ENCODE measurements at places on chromosomes 2 and 18.

DNA sequence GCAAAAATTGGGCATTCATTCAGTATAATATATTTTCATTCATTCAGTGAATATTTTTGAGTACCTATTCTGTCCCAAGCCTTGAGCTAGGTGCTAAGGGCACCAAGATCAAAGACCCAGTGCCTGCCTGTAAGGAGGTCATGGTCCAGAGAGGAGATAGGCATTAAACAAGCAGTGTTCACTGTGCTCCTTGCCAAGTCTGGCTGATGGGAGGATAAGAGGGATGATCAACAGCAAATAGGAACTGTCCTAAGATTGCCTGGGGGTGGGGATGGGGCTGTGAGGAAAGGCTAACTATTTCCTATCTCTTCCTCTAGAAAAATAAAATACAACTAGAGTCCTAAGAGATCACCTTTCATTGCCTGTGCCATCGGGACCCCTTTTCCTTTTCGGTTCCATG lies 60.4 kb downstream of the SETBP1 start:
- DNase-seq: no peak

- DNase-seq: no peak
These were observed 324.1 kb upstream of the TCF4 start for GRCh38 chr18:55912071-55912470.

DNA sequence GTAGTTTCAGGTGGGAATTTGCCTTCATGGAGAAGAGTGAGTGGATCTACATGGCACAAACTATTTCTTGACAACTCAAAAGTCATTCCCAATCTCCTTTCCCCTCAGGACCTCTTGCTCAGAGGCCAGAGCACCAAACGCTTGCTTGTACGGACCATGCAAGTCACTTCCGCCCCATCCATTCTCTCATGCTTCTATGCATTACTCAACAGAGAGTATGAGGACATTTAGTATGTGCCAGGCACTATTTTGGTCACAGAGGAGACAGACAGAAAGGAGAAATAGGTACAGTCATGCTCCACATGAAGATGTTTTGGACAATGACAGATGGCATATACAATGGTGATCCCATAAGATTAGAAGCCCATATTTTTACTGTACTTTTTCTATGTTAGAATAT lies 117.5 kb downstream of the ACTR3 start:
- DNase-seq: no peak

DNA sequence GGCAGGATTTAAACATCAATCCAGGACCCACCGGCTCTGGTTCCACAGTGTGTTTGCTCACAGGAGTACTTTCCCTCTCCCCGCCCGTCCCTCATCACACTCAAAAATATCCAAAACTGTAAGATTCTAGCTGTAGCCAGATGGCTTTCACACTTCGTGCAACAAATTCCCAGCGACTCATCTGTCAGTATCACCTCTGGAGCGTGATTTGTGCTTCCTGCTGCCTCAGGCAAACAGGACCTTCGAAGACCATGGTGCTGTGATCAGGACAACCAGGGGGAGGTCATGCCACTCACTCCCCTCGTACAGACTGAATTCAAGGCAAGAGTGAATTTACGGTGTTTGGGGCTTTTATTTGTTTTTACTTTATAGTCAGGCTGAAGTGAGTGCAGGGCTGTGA lies 154.5 kb upstream of the PID1 start:
- DNase-seq: no peak

DNA sequence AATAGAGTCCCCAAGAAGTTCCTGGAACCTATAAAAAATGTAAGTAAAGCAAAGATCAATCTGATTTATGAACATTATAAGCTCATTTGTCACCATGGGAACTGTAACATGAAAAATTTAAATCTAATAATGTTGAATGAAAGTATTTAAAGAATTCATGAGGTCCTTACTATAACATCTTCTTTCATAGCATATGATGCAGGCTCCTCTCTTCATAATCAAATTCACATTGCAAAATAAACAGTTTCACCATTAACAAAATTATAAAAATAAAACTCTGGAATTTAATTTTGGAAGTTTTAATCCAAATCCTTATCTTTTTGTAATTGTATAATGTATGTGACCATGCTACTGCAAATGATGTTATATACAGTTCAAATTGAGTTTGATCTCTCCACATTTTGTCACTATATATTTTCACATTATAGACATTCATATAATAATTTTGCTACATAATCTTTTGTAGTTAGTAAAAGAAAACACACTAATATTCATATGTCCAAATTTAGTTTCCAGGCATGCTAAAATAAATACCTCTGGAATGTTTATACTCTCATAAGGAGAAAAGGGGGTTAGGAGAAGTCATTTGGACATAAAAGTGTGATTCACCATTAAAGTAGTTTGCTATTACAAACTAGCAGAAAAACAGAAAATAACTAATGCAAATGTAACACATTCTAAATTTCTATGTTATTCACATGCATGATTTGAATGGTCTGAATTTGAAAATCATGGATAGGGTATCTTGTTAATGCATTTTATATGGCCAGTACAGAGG lies 954.1 kb downstream of the DSC3 start:
- DNase-seq: no peak

- no peak for DNase-seq
These were observed 2.9 kb downstream of the MEX3C start for GRCh38 chr18:51194604-51195003.

GRCh38 chr2:240351088-240351741 lies 84.2 kb upstream of the GPC1 start:
- peak; percentile 90 for DNase-seq
